ENCODE measurements at places on chromosomes 13 and 19. TPM values are rescaled to one million over a fixed set of nuclear protein-coding genes. Genes with fewer than 3 reads are reported as not detected.

DNA sequence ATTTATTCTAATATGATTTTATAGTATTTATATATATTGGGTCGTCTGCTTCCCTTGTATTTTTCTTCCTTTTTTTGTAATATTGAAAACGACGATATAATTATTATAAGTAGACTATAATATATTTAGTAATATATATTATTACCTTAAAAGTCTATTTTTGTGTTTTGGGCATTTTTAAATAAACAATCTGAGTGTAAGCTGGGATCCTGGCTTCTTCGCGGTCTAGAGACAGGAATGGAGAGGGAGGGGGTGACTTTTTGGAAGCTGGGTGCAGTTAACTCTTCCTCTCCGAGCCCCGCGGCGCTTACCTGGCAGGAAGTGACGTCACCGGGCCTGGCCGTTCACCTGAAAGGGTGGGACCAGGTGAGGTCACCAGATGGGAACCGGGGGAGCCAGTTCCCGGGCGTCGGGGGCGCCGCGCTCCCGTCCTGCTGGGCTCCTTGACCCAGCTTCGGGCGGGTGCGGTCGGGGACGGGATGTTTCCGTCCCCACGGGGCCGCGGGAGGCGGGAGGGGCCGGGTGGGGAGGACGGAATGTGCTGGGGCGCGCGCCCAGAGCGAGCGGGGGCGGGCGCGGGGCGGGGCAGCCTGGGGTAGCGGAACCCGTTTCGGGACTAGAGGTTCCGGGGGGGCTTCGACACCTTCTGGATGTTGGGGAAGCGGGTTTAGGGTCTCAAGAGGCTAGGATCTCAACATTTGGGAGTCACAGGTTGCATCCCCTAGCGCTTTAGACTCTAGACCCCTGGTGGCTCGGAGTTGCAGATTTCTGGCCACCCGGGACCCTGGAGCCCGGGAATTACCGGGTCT, 2.8 kb downstream of the ZFP36 start:
- DNase-seq: peak; percentile 96

DNA sequence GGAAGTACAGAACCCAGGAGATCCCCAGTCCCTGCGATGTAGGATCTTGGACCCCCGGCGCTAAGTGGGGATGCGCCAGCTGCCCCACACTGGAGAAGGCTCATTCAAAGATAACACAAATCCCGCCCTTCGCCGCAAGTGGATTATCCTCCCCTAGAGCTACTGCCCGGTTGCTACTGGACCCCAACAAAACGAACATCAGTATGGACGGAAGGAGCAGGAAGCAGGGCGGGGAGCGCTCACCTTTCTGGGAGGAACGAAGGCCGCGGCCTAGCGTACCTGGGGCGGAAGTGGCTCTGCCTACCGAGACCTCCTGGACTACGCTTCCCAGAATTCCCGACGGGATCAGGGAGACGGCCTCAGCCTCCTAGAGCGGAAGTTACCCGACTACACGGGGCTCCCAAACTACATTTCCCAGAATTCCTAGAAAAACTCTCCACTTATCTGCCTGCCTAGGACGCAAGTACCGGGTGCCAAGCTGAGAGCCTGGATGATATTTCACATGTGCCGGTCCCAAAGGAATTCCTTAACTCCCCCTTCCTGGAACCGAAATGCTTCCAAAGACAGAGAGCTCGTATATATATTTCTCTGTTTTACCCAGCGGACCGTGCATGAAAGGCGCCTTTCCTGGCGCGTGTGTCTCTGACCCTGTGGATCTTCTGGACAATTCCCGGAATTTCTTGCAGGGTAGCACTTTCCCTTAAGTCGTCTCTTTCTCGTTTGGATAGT, at the start of gene ZNF112:
TSS of gene ZNF112 (minus strand) at position 298 of the 729 bp plus-strand sequence. CDS start 16,141 bp downstream, outside the sequence.
- peak; percentile 90 for DNase-seq

DNA sequence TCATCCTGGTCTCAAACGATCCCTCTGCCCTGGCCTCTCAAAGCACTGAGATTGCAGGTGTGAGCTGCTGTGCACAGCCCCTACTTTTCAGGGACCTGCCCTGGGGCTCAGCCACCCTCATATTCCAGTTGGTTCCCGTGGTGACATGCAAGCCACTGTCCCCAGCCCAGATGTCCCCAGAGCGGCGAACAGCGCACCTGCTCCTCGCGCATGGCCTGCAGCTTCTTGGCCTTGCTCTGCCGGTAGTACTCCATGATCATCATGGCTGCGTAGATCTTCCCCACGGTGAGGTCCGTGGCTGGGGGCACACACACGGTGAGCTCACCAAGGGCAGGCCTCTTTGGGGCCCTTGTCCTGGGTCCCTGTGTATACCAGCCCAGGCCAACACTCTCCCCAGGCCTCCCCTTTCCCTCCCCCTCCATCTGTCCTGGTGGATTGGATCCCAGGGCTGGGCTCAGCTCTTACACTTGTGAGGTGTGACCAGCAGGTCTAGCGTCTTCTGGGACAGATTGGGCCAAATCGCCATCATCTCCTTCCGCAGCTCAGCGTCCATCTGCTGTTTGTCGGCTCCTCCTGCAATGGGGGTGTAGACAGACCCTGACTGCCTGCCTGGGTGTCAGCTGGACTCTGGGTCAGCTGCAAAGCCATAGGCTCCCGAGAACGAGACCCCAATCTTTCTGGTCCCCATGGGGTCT, 64.0 kb downstream of the IER2 start:
- no peak for DNase-seq

DNA sequence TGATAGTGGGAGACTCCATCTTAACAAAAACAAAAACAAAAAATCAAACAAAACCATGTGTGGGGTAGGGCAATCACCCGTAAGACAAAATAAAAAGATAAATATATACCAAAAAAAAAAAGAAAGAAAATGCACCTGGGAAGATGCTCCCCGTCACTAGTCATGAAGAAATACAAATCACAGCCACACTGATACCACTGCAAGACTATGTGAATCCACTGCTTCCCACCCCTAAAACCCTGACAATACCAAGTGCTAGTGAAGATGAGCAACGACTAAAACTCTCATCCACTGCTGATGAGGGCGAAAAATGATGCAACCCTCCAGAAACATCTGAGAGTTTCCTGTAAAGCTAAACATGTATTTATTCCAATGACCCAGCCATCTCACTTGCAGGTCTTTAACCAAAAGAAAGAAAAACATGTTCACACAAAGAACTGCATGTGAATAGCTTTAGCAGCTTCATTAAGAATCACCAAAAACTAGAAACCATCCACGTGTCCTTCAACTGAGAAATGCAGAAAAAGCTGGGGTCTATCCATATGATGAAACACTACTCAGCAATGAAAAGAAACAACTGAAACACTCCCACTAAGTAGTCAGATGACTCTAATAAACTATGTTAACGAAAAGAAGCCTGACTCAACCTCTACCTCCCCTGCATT, 31.7 kb downstream of the BRD4 start:
- DNase-seq: no peak

DNA sequence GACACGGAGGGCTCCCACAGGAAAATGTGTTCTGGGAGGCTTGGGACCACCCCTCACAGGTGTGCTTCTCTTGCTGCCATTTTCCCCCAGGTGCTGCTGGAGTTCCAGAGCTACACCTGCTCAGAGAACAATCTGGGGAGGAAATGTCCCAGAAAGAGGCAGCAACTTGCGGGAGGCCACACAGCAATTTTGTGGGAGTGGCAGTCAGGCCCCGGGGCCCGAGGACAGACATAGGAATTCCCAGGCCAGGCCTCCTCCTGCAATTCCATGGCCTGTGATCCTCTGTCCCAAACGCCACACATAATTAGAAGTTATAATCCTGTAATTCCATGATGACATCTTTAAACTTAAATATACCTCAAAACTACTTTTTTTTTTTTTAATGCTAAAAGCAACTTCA, 1.8 kb downstream of the RHPN2 start:
- DNase-seq: no peak

- DNase-seq: no peak
These were observed 418.4 kb downstream of the EFNB2 start for GRCh38 chr13:106117035-106117434.

DNA sequence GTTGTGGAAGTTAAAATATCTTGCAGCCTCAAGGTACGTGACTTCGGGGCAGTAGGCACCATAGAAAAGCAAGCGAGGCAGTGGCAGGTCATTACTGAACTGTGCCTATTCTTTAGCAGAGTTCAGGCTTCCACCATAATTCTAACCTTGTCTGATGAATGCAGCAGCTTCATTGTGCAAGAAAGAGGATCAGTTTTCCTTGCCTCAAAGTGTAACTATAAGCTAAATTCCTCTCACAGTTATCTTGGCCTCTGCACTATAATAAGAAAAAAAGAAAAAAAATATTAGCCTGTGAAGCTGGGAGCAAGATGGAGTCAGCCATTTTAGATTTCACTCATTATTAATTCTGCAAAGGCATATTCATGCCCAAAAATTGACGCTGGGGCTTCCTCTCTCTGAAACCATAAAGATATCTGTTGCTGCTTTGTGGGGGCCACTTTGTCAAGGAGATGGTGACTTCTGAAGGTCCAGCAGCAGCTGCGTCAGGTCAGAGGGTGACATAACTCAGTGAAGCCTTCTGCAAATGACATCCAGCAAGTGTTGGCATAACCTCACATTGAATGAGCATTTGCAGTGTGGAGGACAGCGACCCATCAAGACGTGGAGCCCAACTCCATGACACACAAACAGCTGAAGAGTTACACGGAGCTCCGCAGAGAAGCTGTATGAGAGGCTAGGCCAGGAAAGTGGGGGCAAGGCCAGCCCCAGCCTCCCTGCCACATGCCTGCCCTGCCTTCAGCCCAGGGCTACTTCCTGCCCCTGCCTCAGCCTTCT, 23.1 kb upstream of the SACS start:
- DNase-seq: no peak

DNA sequence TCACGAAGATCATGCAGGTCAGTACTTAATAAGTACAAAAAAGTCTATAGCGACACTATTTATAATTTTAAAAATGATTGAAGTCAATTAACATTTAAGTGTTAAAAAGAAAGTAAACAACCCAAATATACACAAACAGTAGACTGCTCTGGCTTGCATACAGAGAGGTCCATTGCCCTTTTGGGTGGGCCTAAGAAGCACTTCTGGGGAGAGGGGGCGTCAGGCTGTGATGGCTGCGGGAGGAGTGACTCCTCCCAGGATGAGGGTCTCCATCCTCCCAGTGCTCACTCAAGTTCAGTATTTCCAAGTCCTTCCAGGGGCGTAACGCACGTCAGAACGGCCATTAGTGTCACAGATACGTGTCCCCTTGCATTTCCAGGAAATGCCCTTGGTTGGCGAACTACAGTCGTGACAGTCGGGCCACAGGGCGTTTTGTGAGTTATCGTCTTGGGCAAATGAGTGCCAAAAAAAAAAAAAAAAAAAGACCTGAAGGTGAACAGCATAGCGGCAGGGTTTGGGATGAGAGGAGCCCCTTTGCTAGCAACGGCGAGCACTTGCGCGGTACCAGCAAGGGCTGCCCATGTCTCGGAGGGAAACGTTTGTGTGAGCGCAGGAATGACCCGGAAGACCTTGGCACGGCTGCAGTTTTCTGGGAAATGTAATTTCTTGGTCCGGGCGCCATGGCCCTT, at the start of gene SCGB2B2:
TSS of gene SCGB2B2 (minus strand) at position 463 of the 689 bp plus-strand sequence. CDS start 82,596 bp downstream, outside the sequence.
- DNase-seq: no peak

DNA sequence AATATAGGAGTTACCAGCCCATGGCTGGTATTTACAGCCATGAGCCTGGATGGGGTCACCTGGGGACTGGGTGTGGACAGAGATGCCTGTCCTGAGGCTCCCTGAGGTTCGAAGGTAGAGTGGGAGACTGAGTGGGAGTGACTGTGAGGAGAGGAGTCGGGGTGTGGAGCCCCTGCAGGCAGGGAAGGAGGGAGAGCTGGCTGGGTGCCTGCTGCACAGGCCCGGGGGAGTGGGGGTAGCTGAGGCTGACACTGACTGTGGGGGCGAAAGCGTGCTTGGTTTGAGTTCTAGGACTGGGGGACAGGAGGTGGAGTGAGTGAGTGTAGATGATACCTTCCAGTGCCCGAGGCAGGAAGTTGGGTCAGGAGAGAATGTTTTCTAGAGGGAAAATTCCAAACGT, 7.1 kb downstream of the RAB11B start:
- DNase-seq: no peak

DNA sequence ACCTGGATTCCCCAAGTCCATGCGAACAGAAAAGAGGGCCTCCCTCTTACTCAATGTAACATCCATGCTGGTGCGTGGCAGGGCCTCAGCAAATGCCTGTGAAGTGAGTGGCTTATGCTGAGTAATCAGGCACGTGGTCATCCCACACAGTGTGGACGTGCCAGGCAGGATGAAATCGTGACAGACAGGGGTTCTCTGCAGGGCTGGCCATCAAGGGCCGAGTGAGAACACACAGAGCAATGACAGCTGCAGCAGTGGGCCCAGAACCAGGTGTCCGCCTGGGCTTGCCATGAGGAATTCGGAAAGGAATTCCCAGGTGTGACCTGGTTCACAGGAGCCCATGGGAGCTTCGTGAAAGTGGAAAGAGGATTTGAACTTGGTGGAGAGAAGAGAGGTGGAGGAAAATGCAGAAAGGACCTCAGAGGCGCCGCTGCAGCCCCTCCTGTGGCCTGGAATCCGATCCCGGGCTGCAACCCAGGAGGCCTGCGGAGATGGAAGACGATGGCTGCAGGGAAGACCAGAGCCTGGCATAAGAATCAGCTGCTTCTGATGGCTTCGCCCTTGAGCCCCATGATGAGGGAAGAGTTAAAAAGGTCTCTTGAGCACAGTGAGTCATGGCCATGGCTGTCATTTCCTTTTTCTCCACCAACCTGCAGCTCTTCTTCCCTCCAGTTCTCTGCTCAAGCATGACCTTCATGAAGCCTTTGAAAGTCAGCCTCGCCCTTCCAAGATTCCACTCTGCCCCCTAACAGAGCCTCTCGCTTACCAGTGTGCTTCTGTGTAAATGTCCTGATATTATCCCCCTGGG, 34.6 kb upstream of the SOX1 start:
- no peak for DNase-seq

CHAMP1 gene
- total RNA-seq: 3.4 TPM

GALP gene
- total RNA-seq: not detected

JUNB gene
- total RNA-seq: 803 TPM
